ENCODE measurements at places on chromosomes 4 and X.

GRCh38 chrX:112677167-112677566 lies 2.6 kb downstream of the LHFPL1 start:
- DNase-seq = no peak

DNA sequence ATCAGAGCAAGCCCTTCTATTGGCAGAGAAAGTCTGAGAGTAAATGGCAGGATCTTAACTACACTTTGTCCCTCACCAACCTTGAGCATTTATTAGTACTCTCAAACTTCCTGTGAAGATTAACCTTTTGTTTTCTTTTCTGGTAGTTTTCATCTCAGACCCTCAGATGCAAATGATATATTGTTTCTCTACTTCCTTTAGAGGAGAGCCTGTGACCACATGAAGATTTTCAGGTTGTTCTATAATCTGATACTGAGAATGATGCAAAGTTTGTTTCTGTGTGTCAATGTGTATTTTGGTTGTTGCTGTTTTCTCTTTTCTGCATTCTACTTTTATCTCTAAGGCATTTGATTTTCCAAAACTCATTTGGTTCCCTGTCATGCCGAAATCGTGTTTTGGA lies 165.8 kb upstream of the CYSLTR1 start:
- no peak for DNase-seq

DNA sequence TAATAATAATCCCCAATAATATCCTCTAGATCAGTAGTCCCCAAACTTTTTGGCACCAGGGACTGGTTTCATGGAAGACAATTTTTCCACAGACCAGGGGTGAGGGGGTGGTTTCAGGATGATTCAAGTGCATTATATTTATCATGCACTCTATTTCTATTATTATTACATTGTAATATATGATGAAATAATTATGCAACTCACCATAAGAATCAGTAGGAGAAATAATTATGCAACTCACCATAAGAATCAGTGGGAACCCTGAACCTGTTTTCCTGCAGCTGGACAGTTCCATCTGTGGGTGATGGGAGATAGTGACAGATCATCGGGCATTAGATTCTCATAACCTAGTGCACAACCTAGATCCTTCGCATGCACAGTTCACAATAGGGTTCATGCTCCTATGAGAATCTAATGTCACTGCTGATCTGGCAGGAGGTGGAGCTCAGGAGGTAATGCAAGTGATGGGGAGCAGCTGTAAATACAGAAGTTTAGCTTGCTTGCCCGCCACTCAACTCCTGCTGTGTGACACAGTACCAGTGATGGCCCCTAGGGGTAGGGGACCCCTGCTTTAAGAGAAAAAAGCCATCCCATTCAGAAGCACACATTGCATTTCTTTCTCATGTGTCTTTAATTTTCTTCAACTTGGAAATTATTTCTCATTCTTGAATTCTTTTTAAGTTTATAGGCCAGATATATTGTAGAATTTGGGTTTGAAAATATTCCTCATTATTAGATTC lies 16.0 kb upstream of the SH3RF1 start:
- no peak for DNase-seq

DNA sequence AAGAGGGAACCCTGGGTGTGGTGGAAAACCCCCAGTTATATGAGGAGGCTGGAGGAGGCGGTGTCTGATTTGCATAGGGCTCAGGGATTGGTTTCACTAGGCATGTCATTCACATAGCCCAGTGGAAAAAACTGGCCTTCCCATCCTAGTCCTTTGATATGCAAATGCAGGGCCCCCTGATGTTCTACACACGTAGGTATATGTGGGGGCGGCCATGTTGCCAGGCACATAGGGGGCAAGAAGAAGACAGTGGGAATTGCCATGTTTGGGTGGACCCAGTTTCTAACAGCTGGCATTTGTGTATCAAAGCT lies 34.0 kb upstream of the ENPP6 start:
- no peak for DNase-seq

- peak; percentile 75 for DNase-seq
Measured at GRCh38 chr4:88697588-88698329, at the start of gene NAP1L5. NAP1L5 (minus strand) TSS chr4:88697829; CDS start chr4:88697754, 75 bp downstream.

GRCh38 chrX:154458954-154459778 lies 1.1 kb downstream of the PLXNA3 start:
- no peak for DNase-seq
